ENCODE measurements at places on chromosomes 2 and 18.

- DNase-seq: no peak
These were observed 183.8 kb upstream of the CTAGE1 start for GRCh38 chr18:22601481-22601880.

DNA sequence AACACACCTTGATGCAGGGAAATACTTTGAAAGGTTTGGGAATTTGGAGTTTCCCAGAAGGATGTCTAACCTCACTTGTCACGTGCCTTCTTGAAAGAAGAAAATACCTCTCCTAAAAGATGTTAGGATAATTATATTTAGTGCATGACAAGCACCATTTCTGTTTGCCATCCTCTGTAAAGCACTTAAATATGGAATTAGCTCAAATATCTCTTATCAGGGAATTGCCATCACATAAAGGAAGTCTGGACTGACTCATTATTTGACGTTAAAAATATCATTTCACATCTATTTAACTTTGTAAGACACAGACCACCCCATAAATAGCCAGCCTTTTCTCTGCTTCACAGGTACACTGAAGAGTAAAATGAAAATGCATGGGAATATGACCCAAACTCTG is 140.1 kb downstream of the STK39 start:
- DNase-seq: no peak

DNA sequence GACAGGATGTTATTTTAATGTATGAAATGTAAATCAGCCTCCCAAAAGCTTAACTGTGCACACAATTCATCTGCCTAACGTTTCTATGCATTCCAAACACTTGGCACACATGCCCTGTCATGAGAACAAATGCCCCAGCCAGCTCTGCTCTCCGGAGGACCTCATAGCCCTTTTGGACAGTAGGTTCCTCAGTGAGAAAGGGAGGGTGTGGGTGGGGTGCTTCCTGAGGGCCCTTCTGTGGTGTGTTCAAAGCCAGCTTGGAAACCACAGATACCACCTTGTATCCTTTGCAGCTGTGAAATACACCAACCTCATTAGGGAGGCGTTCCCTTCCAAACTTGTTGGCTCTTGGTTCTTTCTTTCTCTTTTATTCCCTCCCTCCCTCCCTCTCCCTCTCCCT is 102.2 kb upstream of the ASB18 start:
- no peak for DNase-seq

GRCh38 chr2:236941551-236941950 is 144.1 kb upstream of the COPS8 start:
- DNase-seq: no peak

GRCh38 chr18:4839639-4840038 is 357.4 kb downstream of the AKAIN1 start:
- no peak for DNase-seq

- DNase-seq: no peak
These were observed 207.0 kb upstream of the HAAO start for GRCh38 chr2:42999391-42999841.

- DNase-seq: no peak
These were observed 18.5 kb upstream of the NPAS2 start for GRCh38 chr2:100801402-100801801.

- no peak for DNase-seq
These were observed 50.1 kb upstream of the CRACDL start for GRCh38 chr2:98985905-98986666.

DNA sequence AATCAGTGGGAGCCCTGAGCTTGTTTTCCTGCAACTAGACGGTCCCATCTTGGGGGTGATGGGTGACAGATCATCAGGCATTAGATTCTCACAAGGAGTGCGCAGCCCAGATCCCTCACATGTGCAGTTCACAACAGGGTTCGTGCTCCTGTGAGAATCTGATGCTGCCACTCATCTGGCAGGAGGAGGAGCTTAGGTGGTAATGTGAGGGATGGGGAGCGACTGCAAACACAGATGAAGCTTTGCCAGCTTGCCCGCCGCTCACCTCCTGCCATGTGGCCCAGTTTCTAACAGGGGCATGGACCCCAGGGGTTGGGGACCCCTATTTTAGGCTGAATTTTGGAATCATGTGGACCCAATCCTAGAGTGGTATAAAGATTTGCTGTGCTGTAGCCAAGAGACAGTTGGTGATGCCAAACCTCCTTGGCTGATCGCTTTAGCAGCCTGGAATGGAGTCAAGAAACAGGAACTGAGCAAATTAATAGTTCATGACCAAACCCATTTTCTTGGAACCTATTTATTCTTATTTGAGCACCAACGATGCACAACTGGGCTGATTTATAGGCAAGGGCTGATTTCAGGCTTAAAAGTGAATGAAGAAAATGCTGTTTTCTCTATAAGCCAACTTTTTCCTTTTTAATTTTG is 25.7 kb downstream of the LPIN1 start:
- no peak for DNase-seq

DNA sequence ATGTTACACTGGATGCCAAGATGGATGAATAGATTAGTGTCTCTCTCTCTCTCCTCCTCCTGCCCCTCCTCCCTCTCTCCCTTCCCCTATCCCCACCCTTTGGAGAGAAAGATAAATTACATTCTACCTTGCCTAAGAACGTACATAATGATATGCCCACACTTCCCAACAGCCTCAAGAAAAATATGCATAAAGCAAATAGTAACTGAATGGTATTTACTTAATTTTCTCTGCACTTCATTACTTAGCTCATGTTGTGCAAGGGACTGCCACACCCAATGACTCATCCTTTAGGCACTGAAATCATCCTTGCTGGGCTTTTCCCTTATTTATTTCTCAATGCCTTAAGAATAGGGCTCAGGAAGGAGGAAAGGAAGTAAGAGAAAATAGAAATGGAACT is 137.3 kb upstream of the PID1 start:
- DNase-seq: peak; percentile 6

DNA sequence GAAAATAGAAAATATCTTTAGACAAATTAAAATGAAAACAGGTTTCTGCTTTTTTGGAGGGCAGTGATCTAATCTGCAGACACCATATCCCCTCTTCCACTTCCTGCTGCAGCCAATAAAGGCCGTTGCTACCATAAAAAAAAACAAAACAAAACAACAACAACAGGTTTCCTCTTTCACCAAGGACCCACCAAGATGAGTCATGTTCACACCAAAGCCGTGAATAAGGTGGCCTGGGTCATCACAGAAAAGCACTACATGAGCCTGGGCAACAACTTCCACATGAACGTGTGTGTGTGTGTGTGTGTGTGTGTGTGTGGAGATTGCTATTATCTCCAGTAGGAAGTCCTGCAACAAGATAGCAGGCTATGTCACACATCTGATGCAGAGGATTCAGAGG is 24.8 kb upstream of the TFCP2L1 start:
- DNase-seq: no peak

- no peak for DNase-seq
These were observed 426.1 kb upstream of the UBE2E3 start for GRCh38 chr2:180554330-180554729.

- DNase-seq: no peak
These were observed 96.7 kb upstream of the CNTNAP5 start for GRCh38 chr2:123928358-123928757.

GRCh38 chr2:167750675-167751074 is 496.7 kb downstream of the STK39 start:
- DNase-seq: no peak

DNA sequence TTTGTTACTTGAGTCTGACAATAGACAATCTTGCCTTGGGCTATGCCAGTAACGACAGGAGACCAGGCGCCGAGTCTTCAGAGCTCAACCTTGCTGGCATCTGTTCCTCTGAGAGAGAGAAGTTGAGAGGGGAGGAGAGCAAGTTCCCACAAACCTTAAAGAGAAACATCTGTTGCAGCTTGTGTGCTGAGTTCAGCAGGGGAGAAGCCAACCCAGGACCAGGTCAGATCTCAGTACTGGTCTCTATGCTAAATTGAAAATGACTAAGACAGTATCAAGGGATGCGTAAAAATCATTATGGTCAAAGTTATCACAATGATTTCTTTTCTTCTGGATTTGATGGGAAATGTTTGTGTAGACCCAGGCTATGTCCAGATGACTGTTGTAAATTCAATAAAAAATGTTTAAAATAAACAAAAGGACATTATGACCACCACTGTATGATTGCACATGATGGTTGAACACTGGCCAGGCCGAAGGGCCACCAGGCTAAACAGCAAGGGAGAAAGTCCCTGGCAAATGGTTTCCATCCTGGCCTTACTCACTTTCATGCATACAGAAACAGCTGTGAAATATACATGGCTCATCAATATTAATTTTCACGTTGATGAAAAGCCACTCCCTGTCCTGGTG is 100.3 kb upstream of the PMAIP1 start:
- DNase-seq: no peak

- DNase-seq: no peak
These were observed 56.4 kb upstream of the CCDC141 start for GRCh38 chr2:179106342-179106675.

- no peak for DNase-seq
These were observed 95.6 kb upstream of the ASAP2 start for GRCh38 chr2:9110893-9111569.

- no peak for DNase-seq
These were observed 376.1 kb downstream of the IRS1 start for GRCh38 chr2:226423498-226423960.

GRCh38 chr18:52953387-52953786 is 613.4 kb downstream of the DCC start:
- no peak for DNase-seq

GRCh38 chr2:127358044-127358443 is 29.7 kb downstream of the MAP3K2 start:
- no peak for DNase-seq
